ENCODE measurements at places on chromosomes 5 and 9.

- no peak for DNase-seq
These were observed 193.6 kb upstream of the ANKRD55 start for GRCh38 chr5:56426693-56427092.

- no peak for DNase-seq
These were observed 378.7 kb downstream of the ENC1 start for GRCh38 chr5:74261866-74262265.

- no peak for DNase-seq
These were observed 212.1 kb downstream of the ARL15 start for GRCh38 chr5:54098267-54098666.

DNA sequence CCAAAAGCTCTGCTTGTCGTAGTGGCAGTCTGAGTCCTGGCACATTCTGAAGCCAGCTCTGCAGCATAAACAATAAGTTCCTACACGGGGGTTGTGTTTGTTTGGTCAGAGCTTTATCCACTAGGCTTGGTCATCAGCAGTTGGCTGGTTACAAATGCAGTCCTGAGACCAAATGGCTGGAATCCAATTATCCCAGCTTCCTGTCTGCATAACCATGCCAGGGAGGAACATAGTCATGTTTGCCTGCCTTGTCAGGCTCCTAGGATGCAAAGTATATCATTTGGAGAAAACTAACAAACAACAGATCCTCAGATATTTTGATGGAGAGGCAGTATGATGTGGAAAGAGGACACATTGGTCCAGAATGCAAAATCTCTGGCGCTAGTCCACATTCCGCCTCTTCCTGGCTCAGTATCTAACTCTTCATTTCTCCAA lies 85.8 kb downstream of the FBXO38 start:
- DNase-seq, result no peak

DNA sequence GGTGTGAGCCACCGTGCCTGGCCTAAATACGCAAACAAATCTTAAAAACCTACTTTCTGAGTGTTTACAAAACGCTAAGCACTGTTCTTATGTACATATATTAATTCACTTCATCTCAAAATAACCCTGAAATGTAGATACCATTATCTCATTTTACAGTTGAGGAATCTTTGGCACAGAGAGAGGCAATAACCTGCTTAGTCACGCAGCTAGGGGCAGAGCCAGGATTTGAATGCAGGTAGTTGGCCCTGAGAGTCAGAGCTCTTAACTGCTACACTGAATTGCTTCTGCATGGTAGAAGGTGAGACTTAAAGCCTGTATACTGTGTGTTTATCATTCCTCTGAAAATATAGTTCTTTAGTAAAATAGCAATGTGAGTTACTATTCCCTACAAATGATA lies 21.9 kb downstream of the ARHGEF37 start:
- no peak for DNase-seq

- no peak for DNase-seq
These were observed 251.9 kb upstream of the CDH12 start for GRCh38 chr5:23105021-23105420.

DNA sequence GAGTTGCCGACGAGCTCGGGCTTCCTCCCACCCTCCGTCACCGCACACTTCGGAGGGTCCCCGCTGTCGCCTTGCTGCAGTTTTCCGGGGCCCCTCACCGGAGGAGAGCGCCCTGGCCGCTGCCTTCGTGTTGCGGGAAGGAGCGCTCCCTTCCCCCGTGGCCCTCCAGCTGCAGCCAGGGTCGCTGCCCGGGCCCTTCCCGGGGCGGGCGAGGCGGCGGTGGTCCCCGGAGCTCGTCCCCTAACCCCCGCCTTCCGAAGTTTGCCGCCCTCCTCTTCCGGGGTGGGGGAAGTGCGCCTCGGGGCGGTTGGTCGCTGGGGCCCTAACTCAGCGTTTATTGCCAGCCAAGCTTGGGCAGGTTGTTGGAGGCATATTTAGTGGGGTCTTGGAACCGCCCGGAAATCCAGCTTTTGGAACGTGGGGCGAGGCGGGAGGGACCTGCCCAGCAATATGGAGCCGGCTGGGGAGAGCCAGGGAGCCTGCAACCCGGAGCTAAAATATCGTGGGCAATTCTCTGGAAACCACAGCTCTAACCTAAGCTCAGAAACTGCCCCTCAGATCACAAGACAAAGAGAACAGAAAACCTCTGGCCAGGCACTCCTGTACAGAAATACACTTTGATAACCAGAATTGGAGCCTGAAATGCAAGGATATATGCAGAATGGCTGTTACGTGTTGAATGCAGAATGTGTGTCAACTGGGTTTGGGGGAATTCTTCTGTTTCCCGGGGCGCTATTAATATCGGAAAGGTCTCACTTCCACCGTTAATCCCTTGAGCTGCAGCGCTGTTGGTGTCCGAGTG lies 890 bp downstream of the PIK3R1 start:
- DNase-seq, result no peak

GRCh38 chr9:12414514-12414913 lies 278.7 kb upstream of the TYRP1 start:
- no peak for DNase-seq

DNA sequence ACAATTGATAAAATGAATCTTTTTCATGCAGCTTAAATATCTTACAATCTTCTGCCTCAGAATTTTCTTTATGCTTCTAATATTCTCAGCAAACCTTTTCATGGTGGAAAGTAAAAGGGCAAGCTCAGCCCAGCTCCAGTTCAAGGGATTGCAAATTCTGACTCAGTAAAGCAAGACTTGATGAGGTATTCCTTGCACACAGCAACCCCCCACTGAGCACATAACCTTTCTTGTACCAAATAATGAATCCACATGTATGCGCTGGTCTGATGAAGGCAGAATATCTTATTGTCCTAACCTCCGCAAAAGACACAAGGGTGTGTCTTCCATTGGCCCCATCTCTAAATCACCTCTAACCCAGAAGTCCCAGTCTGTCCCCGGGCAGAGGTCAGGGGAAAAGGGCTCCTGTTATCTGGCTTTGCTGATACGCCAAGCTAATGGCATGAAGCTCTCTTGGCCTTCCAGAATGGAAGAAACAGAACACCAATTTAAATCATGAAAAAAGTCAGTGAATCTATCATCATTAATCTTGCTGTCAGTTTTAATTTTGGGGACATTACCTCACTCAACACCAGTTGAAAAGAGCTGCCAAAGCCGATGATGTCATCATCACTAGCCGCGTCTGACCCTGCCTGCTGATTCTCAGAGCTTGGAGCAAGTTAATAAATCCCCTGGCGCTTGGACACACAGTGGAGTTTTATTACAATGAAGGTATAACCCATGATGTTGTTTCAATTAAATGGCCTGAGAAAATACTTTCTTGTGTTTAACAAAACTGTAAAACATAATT lies 592.5 kb upstream of the CLINT1 start:
- DNase-seq, result no peak

DNA sequence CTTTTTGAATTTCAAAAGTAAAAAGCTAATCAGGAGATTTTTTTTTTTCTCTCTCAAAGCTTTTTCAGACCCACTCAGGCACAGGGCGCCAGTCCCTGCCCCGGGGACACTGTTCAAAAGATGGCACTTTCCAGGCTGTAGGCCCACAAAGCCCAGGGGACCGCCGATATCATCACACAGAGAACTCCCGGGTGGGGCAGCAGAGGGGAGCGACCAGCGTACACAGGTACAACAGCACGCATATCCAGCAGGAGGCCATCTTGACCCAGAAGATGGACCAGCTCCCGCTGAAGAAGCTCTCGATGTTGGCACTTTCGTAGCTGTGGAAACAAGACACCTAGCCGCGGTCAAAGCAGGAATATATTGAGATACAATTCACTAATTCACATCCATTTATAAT lies 108.3 kb downstream of the THBS4 start:
- no peak for DNase-seq

GRCh38 chr9:71683598-71684235 lies 84.6 kb downstream of the CEMIP2 start:
- DNase-seq, result no peak

DNA sequence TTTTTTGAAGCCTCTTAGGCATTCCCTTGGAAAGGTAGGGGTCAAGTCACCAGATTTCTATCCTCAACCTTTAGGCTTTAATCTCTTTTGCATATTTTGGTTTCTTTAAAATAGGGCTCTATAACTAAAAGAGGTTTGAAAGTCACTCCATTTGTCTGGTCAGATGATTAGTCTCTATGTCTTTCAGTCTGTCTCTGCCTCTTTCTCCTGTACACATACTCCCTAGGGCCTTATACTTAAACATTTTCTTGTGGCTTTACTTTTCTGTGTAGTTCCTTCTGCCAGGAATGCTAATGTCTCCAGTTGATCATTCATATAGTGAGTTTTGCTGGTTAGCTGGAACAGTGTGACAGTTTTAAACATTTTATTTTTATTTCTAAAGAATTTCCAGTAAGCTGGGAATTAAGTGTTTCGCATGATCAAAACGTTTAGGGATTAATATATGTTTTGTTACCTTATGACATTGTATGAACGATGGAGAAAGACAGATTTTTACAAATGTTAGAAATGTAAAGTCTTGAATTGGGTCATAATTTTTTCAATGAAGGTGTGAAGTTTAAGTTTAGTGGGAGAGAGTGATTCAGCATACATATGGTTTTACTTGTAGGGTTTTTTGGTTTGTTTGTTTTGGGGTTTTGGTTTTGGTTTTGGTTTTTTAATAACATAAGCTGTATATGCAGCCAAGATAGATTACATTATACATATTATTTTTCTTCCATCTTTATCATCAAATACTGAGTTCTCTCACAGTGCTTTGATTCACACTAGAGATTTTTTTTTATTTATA lies 90.6 kb downstream of the ZCCHC7 start:
- DNase-seq, result no peak

DNA sequence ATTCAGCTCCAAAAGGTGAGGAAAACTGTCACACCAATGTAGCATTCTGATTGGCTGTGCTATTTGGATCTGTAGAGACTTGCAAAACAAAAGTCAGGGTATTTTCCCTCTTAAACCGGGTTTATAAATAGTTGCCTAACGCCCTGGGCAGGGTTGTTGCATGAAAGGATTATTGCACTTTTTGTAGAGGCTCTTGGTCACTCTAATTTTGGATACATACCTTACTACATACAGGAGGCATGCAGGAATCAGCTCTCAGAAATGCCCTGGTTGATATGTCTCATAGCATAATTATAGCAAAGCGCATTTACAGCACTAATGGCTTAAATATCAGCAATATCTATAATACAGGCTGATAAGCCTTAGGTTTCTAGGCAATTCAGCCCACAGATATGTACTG lies 200.0 kb upstream of the GDNF start:
- no peak for DNase-seq

DNA sequence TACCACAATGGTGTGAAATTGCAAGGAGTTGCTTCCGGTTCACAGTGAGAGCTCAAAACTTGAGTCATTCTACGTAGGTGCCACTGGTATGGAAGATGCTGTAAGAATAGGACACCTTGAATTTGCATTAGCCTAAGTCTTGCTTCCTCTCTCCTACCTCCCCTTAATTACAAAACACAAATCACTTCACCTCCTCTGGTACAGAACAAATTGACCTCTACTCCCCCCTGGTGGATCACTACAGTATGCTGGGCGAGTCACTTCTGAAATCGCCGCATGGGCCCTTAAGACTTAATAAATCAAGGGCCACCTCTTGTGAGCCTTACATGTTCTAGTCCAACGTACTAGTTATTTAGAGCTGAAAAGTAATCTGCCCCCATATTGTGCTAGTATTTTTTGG lies 145.3 kb upstream of the SMARCA2 start:
- no peak for DNase-seq

Data from NCI-H1417 treated with DMSO at 0.1 percent for 48 hours (cell line).